ENCODE measurements at places on chromosomes 3 and 15. TPM values are rescaled to one million over a fixed set of nuclear protein-coding genes. Genes with fewer than 3 reads are reported as not detected.

APH1B gene
- total RNA-seq = 12.8 TPM

PDZRN3 gene
- not detected for total RNA-seq

GRCh38 chr3:126275620-126275904, 81.6 kb downstream of the KLF15 start:
- DNase-seq = no peak

- DNase-seq = no peak
Measured at GRCh38 chr3:197675563-197675860, 61.2 kb downstream of the RUBCN start.

- DNase-seq = no peak
Measured at GRCh38 chr15:70311821-70312220, 214.1 kb upstream of the TLE3 start.

DNA sequence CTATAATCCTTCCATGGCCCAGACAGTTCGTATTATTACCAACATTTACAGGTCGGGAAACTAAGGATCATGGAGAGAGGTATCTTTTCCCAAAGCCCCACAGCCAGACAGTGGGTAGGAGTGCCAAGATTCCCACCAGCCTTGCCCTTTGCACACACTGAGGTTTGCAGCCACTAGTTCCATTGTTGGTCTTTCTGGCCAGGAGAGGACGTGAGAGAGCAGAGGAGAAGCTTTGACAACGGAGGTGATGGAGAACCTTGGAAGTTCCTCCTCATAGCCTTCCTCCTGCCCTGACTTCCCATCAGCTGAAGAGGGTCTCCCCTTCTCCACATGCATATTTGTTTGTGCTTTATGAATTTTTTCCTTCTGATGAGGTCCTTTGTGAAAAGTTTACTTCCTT, 50.5 kb upstream of the PLCL2 start:
- DNase-seq = no peak
